ENCODE measurements at places on chromosomes 16 and 17.

- no peak for DNase-seq
These were observed 16.1 kb downstream of the PLK1 start for GRCh38 chr16:23694644-23695373.

DNA sequence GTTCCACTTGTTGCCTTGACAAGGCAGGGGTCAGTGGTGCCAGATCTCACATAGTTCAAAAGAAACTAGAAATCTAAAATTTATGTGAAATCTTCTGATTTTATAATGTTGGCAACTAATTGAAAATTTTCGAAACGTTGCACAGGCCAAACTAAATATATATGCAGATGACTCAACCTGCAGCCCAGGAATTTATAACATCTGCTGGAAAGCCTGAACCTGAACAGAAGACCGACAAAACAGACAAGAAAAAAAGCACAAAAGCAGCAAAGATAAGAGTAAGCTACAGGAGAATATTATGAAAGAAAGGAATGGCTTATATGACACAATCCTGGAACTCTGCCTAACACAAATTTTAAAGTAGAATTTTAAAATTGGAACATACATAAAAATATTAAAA lies 207.6 kb downstream of the CEP112 start:
- no peak for DNase-seq

GRCh38 chr17:64418506-64419339 lies 28.1 kb upstream of the PECAM1 start:
- no peak for DNase-seq

DNA sequence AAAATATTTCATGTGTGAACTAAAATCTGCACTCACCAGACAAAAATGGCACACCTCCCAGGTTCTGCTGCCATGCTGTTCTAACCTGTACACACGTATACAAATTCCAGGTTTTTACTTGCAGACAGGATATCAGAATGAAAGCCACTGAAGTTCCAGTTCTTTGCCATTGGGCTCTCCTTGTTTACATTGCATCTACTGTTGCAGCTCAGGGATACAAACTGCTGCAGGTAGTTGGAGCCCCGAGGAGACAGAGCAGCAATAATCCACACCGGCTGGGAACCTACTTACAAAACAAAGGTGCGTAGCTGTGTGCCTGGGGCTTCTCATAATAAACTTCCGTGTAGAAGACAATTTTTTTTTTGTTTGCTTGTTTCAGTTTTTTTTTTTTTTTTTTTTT lies 59.6 kb downstream of the HAPSTR1 start:
- DNase-seq, result no peak

GRCh38 chr17:30137158-30137557 lies 20.5 kb downstream of the NSRP1 start:
- DNase-seq, result no peak

DNA sequence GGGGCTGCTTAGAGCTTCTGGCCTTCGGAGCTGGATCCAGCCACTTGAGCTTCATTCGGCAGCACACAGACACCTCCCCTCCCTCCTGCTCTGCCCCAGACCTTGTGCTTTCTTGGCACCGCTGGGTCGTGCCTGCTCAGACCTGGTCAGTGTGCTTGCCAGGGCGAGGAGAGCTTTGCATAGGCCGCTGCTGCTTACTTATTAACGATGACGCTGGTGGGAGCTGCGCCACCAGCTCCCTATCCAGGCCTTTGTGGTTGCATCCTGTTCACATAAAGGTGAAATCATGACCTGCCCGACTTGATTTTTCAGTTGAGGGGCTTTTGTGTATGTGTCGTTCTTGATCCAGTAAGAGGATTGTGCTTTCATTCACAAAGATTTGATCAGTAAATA lies 101.1 kb downstream of the MSI2 start:
- DNase-seq, result no peak

DNA sequence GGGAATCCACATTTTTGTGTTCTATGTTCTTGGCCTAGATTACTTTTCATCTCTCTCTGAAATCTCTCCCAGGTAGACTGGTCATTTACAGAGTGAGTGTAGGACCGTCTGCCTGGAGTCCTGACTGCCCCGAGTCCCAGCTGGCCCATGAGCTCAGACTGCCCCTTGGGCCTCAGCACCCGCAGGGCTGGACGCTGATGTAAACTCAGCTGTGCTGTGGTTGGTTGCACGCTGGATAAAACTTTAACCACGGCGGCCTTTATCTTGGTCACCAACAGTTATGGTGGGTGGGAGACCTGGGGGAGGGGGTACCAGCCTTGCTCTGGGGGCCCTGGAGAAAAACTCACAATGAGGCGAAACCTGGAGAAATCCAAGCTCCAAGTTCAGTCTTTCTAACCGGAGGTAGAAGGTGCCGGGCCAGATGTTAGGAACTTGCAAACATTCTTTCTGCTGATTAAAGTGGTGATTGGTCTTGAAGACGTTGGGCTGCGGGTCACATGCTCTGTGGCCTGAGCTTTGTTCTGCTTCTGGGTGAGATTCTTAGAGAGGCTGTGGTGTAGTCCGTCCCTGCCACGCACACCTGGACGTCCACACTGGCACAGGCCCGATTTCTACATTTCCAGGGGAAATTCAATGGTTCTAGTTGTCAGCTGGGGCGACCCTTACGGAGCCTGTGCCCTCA lies 6.9 kb downstream of the METRNL start:
- DNase-seq, result no peak
